ENCODE measurements at places on chromosomes 12 and 14.

- no peak for DNase-seq
These were observed 52.3 kb downstream of the SYNE3 start for GRCh38 chr14:95464103-95464502.

DNA sequence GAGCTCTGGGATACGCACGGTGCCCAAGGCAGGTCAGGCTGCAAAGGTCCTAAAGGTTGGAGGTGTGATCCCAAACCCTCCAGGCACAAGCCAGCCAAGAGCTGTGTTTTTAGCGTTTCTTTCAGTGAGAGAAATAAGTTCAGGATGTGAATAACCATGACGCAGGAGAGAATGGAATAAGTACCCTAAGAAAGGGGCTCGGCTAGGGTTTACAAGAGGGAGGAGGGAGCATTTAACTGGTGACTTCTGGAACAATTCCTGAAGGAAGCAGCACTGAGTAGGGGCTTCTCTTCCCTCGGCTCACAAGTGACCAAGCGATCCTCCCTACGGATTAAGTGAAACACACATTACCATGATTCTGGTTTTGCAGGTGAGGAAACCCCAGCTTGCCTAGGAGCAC, 29.4 kb downstream of the SSH1 start:
- DNase-seq, result no peak

GRCh38 chr12:7142056-7142644, 12.0 kb downstream of the CLSTN3 start:
- DNase-seq, result peak; percentile 38

DNA sequence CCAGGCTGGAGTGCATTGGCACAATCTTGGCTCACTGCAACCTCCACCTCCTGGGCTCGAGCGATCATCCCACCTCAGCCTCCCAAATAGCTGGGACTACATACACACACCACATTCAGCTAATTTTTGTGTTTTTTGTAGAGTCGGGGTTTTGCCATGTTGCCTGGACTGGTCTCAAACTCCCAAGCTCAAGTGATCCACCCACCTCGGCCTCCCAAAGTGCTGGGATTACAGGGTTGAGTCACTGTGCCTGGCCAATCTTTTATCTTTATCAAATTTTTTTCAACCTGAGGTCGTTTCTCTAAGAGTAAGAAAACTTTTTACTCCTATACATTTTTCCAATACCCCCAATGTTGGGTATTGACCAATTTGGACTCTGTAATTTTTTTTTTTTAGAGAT, 40.0 kb upstream of the NAP1L1 start:
- no peak for DNase-seq

GRCh38 chr12:68497702-68498101, 113.0 kb upstream of the RAP1B start:
- DNase-seq, result no peak

DNA sequence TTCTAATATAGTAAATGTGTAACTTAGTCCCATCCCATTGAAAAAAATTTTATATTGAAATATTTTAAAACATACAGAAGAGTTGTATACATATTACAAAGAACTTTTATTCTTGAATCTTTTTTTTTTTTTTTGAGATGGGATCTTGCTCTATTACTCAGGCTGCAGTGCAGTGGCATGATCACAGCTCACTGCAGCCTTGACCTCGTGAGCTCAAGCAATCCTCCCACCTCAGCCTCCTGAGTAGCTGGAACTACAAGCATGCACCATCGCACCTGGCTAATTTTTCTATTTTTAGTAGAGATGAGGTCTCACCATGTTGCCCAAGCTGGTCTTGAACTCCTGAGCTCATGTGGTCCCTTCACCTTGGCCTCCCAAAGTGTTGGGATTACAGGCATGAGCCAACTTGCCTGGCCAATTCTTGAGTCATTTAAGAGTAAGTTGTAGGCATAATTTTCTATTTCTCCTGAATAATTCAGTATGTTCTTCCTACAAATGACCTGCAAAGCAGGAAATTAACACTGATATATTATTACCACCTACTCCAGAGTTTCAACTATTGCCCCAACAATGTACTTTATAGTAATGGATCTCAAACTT, 153.0 kb upstream of the BMP4 start:
- no peak for DNase-seq

Measured in NCI-H1930 (cell line).